ENCODE measurements at places on chromosomes 2 and 18.
A peak's percentile ranks its signal among the peaks of the same experiment; 100 is the strongest.

- no peak for DNase-seq
These were observed 15.8 kb downstream of the ITGA4 start for GRCh38 chr2:181472990-181473389.

GRCh38 chr2:109208071-109208950, 79.3 kb downstream of the SH3RF3 start:
- peak; percentile 93 for DNase-seq

- no peak for DNase-seq
These were observed 135.0 kb upstream of the DOK6 start for GRCh38 chr18:69265656-69266055.

DNA sequence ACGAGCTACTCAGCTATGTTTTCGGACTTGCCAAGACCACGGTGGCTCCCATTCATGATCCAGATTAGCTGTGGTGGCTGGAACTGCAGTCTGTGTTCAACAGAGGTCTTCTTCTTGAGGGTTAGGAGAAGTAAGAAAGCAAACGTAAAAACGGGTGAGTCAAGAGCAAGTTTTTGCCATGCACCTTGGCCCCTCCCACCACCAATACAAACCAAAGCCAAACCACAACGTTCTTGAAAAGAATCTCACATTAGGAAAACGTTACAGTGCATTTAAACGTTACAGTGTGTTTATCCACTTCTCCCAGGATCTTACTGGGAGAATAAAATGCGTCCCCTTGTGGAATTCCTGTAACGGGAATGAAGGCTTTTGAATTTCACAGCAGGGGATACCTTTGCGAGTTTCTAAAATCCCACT, 725 bp downstream of the FBXO48 start:
- no peak for DNase-seq

- DNase-seq, result no peak
These were observed 6.2 kb downstream of the APOB start for GRCh38 chr2:21037671-21038108.

DNA sequence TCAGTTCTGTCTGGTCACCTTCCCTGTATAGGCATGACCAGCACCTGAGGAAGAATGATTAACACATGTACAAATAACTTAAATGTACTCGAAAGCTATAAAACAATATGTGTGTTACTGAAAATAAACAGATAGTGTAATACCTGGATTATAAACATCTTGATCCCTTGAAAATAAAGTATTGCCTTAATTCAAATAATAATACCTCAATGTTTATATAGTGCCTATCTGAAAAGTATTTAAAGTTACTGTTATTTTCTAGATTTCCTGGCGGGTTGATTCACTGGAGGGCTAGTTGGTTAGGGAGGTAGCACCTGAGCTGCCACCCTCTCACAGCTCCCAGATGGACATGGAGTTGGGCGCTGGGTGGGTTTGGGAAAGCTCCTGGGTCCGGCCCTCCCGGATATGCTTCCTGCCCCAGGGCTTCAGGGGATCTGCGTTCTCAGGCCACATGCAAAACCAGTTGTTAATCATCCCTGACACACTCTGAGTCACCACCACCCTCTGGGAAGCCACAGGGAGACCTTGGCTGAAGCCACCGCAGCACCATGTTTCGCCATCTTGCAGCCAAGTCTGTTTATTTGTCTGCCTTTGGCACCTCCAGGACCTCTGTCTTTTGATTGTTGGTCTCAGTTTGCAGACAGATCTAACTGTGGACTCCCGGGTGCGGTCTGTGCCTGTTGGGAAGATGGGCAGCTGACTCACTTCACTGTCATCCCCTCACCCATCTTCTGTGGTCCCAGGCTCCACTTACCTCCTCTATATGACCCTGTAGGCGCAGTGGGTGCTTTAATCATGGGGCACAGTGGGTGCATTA, 35.3 kb downstream of the RAB31 start:
- DNase-seq, result peak; percentile 91

DNA sequence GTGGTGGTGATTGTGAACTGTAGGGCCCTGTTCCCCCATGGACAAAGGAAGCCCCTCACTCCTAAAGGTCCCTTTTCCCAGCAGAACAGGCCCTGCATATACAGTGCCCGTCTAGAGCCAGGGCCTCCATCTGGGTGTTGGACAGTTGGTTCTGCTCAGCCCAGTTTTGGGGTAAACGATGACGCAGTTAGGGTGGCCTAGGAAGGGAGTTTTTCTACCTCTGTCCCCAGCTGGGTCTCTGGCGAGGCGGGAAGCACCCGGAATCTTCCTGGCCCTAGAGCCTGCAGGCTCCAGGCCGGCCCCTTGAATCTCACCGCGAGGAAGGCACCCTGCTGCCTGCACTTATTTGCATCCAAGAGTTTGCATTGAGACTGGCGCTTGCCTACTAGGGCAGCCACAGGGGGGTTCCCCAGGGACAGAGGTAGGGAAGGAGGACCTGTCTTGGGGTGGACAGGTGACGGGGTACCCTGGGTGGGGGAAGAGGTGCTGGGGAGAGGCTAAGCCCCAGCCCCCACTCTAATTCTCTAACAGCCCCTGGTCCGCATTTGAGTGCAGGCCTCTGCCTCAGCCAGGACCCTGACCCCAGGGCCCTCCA, 529 bp upstream of the MTA3 start:
- DNase-seq, result no peak

DNA sequence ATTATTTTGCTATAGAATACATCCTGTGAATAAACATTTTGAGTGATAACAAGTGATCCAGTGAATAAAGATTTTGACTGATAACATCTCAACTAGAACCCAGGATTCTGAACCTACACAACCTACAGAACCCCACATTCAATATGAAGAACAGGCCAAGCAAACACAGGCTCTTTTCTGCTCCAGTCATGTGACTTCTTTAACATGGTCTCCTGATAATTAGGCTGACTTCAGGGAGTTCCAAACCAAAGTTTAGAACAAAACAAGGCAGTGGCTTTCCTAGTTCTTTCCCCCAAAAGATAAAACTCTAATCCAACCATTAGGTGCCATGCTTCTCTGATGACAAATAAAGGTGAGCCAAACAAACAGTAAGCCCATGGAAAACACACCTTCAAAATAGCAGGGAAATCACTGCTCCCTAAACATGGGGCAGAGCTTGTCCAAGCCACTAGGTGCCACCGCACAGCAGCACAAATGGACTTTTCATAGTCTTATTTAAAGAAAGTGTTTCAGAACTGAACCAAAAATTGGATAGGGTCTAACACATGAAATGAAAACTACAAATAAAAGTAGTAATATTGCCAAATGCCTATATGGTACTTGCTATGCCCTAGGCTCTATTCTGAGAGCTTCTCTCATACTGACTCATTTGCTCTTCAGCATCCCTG, 95.3 kb downstream of the EVA1A start:
- DNase-seq, result no peak

- DNase-seq, result no peak
These were observed 178.2 kb upstream of the RASGRP3 start for GRCh38 chr2:33298233-33298632.

- no peak for DNase-seq
These were observed 507.6 kb upstream of the TNP1 start for GRCh38 chr2:217367464-217367863.

- DNase-seq, result no peak
These were observed 59.3 kb downstream of the SERTAD2 start for GRCh38 chr2:64594226-64594989.

- DNase-seq, result no peak
These were observed 125.5 kb upstream of the NETO1 start for GRCh38 chr18:72993250-72993649.

GRCh38 chr2:126448611-126449010, 207.3 kb upstream of the GYPC start:
- no peak for DNase-seq

- no peak for DNase-seq
These were observed 7.8 kb downstream of the MERTK start for GRCh38 chr2:111905990-111906735.

DNA sequence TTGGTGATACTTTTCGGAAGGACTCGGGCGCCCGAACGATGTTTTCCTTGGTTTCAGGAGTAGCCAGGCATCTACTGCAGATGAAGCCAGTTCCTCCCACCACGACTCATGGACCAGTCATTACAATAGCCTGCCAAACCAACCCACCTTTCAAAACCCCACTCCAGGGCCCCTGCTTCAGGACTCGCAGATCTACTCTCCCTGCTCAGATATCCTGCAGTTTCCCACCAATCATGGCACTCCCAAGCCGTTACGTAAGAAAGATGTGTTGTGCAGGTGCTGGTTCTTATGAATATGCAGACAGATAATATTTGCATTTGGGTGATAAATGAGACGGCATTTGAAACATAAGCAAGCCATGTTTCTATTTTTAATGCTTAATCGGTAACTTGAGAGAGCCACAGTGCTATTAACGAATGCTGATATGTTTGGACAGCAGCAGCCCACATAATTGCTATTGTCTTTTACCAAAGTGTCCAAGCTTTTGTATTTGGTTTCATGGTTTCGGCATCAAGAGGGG, 3.5 kb upstream of the CYS1 start:
- DNase-seq, result no peak

DNA sequence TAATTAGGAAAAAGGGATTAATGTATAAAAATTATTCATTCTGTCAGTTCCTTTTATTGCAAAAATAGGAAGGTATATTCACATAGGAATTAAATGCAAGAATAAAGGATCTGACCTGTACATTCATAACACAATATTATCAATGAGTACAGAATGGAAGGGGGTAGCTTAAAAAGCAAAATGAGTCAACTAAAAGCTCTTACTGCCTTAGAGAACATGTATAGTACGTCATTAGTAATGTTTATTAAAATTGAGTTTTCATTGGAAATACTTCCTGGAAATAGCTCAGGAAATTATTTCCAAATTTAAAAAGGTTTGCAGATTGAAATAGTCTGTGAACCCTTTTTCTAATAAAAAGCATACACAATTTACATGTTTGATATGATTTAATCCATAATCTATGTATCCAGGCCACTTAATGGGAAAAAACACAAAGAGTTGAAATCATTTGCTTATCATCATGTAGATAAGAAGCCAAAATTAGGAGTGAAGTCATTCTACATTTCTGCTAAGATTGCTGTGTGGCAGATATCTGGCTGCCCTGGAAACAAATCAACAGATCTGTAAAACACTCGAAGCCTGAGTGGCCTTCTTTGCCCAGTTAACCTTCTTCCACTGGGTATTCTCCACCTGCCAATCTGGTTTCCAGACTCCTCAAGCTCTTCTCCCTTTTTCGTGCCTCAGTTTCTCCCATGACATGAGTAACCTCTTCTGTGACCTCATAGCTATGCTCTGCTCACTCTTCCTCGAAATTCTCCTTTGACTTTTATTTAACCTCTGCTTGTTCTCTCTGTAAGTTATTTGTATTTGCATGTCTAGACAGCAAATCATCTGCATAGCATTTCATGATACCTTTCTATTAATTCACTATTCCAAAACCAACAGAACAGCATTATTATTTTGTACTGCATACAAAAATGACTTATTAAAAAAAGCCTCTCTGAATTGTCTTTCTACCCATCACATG, 181.2 kb upstream of the REV1 start:
- no peak for DNase-seq

DNA sequence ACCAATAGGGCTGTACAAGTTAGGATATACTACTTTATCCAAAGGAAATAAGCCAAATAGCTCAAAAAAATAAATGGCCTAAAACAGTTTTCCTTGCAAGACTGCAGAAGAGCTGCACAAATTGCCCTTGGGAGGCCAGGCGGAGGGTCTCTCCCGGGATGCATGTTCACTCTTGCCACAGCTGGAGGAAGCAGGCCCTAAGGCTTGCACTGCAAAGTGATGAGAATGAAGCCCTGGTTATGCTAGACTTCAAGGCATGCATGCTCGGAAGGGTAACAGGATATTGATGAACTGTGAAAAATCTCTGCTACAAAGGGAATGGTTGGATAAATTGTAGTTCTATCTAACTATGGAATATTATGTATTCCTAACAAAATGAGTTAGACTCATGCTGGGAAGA, 27.5 kb upstream of the LDLRAD4 start:
- DNase-seq, result no peak

- DNase-seq, result no peak
These were observed 197.7 kb upstream of the STON1 start for GRCh38 chr2:48332286-48332685.

DNA sequence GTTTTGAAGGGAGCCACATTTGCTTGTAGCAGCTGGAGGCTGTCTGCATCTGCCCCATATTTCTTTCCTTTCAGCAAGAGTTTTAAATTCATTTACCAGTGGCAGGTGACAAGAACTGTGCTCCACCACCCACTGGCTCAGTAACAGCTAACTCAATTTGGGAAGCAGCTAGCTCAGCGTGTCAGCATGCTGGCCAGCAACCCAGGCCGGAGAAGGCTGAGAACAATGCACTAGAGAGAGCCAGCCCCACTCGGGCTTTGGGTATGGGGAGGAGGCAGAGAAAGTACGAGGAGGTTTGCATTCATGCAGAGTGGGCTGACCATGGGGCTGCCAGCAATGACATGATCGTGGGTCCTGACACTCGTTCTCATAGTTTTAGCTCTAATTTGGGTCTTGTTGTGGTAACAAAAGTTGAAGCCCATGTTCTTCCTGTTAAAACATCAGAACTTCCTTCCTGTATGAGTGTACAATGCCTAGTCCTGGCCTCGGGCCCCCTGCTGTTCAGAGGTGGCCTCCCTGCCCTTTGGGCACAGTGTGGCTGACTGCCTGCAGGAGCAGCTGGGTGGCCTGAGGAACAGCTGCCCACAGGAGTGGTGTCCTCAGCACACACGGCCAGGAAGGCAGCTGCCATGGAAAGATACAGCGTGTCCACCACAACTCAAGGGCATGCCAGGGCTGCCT, 23.0 kb downstream of the CDC42EP3 start:
- no peak for DNase-seq

DNA sequence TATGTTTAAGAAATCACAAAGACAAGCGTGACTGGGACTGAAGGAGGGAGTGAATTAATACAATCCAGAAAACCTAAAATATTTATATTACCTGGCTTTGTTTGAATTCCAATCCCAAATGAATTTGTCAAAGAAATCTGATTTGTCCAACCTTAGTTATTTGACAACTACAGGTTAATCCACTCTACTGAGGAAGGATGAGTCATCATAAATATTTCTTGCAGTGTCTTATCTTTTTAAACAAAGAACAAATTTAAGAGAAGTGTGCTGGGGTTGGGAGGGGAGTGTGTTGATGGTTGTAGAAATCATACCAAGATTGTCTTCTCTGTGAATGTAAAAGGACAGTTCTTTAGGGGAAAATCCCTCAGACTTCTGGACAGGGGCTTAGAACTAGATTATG, 1106.3 kb upstream of the SLC39A10 start:
- DNase-seq, result no peak

DNA sequence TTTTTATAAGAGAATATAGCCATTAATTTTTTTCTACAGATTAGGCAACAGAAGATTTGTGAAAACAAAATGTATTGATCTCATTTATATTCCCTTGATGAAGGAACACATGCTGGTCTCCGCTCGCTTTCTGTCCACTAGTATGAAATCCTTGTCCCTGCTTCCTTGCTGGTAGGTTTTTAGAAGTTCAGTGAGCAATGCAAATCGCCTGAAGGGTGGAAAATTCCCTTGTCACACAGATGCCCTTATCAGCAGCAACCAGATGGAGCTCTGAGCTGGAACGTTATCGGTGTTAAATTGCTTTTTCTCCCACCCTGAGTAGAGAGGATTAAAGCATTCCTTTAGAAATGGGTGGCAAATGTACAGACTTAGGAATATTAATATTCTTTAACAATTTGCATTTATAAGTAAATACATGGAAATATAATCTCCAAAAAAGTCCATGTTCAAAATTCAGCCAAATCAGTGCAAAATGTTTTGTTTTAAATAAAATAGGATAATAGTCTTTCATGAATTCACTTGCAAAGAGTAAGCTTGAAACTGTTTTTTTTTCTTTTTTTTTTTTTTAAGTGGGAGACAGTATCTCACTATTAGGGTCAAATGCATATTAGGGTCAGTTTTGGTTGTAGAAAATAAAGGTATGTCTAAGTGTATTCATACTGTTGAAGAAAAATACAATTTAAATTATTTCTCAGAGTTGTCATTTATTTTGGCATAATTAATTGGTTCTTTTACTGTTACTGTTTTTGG, 164.0 kb upstream of the MYO3B start:
- no peak for DNase-seq

All from HFF-Myc (cell line).